Activated CD8-positive, alpha-beta memory T cell treated with anti-CD3 and anti-CD28 coated beads for 1 hour (primary cell): ENCODE measurements at places on chromosomes 16 and 17.
A peak's percentile ranks its signal among the peaks of the same experiment; 100 is the strongest.

- no peak for DNase-seq
Observed at GRCh38 chr16:56919099-56919800, 12.7 kb upstream of the HERPUD1 start.

- DNase-seq = no peak
Observed at GRCh38 chr17:55456307-55457240, 34.9 kb upstream of the MMD start.

DNA sequence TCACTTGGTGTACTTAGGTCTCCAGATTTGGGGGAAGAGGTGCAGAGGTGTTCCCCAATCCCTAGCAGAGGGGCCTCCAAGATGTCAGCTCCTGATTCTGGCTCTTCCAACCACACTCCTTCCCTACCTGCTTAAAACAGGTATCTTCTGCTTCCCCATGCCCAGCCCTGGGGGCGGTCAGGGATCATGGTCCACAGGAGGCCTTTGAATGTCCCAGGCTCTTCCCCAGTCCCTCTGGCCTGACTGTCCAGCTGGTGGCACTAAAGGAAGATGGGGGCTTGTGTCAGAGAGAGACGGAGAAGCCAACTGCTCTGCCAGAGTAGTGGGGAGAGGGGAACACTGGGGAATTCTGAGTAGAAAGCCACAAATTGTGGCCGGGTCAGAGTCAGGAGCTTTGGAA, 3.8 kb downstream of the ARL4D start:
- DNase-seq = no peak

DNA sequence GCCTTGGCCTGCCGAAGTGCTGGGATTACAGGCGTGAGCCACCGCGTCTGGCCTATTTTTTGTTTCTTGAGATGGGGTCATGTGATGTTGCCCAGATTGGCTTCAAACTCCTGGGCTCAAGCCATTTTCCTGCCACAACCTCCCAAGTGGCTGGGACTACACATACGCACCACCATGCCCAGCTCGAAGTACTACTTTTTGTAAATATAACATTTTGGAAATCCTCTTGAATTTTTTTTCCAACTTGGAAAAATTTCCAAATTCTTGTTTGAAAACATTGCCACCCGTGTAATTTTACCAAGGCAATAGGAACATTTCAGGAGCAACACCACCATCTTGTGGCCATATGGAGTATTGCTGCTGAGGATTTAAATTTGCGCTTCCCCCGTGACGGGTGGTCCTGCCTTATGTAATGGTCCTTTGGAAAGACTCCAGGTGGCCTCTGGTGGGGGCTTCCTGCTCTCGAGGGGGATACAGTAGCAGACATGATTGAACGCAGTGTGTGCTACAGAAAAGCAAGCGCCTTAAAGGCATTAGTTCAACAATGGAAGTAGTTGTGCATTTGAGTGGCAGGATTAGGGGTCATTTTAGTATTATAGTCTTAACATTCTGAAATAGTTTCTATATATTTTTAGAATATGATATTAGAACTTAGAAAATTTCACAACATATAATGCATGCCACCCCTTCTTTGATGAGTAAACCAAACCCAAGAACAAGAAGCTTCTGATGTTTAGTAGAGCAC, 8.0 kb downstream of the FLYWCH1 start:
- no peak for DNase-seq

GRCh38 chr17:49471089-49471683, 23.9 kb upstream of the NGFR start:
- no peak for DNase-seq

DNA sequence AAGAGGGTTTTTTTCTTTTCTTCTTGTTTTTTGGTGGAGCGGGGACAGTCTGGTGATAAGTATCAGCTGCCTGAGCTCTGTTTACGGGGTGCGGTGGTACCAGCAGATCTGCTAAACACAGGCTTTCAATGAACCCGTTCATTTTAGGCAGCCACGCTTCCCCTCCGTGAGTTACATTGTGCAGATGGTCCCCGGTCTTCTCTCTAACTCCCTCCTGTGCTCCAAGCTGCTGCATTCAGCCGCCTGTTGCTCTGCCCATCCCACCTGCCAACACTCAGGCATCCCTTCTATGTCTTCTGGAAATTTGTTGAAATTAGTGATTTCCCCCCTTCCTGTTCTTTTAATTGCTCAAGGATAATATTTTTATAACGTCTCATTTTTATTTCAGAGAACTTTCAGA, 82.1 kb upstream of the ELAC2 start:
- no peak for DNase-seq

GRCh38 chr16:81405702-81406113, 38.9 kb upstream of the CMIP start:
- no peak for DNase-seq

DNA sequence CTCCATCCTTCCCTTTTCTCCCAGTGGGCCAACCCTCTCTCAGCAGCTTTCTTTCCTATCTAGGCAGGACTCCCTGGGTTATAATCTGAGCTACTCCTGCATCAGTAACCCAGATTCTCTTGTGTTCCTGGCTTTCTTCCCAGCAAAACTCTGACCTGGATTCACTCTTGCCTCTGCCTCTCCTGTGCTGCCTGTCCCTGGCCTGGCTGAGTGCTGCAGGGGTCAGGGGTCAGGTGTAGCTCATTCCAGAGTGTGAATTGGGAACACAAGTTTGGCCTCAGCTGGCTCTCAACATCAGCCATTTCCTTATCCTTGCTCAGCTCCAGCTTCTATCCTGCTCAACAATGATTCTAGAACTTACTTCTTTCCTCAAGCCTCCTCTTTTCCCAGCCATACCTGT, 2.5 kb upstream of the ST6GALNAC2 start:
- DNase-seq = no peak

DNA sequence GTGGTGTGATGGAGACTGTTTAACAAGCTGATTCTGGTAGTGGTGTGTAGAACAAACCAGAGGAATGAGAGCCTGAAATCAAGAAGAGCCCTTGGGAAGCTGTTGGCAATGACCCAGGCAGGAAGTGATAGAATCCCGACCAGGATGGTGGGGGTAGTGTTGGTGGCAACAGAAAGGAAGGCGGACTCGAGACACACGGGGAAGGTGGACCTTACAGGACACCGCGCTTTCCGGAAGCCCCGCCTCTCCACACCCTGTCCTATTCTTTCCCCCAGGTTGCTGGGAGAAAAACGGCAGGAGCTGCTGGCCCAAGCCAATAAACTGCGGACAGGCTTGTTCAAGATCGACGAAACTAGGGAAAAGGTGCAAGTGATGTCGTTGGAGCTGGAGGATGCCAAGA, 30.0 kb upstream of the KDM6B start:
- DNase-seq = no peak

DNA sequence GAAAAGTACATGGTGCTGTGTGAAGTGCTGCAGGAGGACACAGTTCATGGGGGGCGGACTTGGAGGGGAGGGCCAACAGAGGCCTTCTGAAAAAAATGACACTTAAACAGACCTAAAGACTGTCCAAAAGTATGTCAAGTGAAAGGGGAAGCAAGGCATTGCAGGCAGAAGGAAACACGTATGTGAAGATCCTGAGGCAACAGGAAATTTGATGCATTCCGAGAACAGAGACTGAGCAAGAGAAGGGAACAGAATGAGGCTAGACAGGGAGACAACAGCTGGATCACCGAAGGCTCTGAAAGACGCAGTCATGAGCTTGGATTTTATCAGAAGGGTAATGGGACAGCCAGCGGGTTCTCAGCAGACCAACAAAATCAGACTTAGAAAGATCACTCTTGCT, 1.1 kb downstream of the IFT20 start:
- DNase-seq = no peak

GRCh38 chr16:84528322-84528721, 23.9 kb upstream of the MEAK7 start:
- no peak for DNase-seq

- DNase-seq = no peak
Observed at GRCh38 chr16:55703003-55704001, 47.5 kb downstream of the SLC6A2 start.

- DNase-seq = no peak
Observed at GRCh38 chr17:36608794-36609497, 7.6 kb downstream of the MRM1 start.

DNA sequence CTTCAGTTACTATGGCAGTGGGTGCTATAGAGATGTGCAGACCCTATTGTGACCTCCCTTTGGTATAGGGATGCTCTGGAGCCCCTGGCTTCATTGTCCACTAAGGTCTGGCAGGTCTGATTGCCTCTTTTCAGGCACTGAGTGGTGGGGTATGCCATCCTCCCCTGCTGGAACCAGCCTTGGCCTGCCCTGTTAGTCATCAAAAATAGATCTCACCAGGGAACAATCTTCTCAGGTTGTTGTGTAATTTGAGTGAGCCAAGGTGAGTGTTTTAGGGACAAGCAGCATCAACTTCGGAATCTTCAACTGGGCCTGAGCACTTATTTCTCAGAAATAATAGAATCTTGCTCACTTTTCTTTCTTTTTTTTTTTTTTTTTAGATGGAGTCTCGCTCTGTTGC, 19.6 kb downstream of the HMOX2 start:
- no peak for DNase-seq

- DNase-seq = peak; percentile 69
Observed at GRCh38 chr17:75036643-75037268, 10.0 kb downstream of the ATP5PD start.

GRCh38 chr17:78364436-78365281, 4.8 kb upstream of the SOCS3 start:
- no peak for DNase-seq

DNA sequence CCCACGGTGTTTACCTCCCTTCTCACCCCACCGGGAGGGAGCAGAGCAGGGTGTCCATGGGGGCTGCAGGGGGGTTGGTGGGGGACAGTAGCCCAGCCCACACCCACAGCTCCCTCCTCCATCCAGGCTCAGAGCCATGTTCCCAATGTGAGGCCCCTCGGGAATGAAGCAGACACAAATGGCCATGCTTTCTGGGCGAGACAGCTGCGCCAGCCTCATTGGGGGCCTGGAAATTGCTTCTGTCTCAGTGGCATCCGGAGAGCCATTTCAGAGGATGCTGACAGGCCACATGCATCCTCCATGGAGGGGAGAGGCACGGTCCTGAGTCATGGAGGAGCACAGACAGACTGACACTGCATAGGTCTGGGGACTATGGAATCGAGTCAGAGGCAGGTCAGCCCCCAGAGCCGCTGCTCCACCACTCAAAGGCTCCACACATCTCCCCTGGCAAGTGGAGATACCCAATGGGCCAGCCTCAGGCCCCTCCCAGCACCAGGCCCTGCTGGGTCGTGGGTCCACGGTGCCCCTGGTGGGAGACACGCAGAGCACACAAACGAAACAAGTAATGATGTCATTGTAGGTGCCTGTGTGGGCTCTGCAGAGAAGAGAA, 59.6 kb upstream of the ENPP7 start:
- DNase-seq = no peak

DNA sequence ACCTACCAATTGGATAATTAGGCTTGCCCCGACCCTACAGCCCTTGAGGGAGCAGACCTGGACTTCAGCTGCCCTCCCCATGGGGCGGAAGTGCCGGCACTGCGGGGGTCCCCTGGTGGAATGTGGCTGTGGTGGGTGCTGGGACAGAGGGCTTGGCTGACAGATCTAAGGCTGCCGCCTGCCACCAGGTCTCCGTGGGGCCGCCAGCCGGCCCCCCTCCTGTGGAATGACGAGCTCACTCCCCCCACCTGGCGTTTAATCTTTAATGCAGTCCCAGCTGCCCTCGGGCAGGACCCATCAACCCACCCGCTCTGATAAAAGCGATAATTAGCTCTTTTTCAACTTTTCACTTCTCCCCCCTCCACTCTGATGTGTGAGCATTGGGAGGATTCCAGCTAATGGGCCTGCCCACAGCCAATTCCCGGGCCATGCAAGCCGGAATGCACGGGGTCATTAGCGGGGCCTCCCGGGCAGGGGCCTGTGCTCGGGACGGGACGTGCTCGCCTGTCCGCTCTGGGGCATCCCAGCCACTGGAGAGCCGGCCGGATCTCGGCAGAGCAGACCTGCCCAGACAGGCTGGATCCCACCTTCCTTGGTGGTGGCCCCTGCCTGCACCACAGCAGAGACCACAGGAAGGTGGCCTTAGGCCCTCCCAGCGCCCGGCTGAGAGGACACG, 28.3 kb upstream of the GOSR2 start:
- DNase-seq = no peak

DNA sequence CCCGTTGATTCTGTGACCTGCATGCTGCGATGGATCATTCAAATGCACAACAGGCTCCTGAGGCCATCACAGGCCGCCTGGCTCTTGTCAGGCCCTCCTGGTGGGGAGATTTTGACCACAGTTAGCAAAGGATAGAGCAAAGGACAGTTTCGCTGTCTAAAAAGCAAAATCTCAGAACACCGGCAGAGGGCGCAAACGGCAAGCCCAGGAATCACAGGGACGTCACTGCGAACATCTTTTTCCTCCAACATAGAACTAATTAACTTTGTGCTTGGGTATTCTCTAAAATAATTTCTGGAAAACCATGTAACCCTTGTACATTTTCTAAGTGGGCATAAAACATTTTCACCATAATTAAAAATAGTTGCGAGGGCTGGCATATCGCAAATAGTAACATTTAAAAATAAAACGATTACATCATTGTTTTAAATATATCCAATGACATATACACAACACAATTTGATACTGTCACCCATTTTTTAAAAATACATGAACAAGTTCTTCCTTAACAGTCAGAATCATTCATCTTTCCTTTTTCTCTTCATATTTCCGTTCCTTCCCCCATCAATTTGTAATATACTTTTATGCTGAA, 19.7 kb upstream of the SLC47A1 start:
- DNase-seq = no peak

DNA sequence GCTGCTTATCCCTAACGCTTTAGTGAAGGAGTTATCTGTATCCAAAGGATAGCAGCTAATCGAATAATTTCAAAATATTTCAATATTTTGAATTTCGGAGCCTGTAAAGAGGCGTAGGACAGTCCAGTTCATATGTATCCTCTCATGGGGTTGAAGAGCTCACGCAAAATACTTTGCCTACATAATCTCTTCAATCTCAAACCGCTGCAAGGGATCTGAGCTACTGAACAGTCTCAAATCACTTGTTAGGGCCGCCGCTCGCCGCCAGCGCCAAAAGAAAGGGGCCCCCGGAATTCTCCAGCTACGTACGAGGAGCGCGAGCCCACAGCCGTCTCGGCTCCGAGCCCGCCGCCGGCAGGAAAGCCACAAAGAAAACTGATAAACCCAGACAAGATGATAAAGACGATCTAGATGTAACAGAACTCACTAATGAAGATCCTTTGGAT, 601 bp upstream of the RFWD3 start:
- peak; percentile 8 for DNase-seq

GRCh38 chr16:81530296-81530721, 85.7 kb downstream of the CMIP start:
- no peak for DNase-seq

GRCh38 chr17:6244253-6244652, 174.1 kb downstream of the WSCD1 start:
- no peak for DNase-seq

GRCh38 chr17:59617156-59617732, 2.5 kb upstream of the CLTC start:
- no peak for DNase-seq
